ENCODE measurements at places on chromosomes 6 and 20. TPM values are rescaled to one million over a fixed set of nuclear protein-coding genes. Genes with fewer than 3 reads are reported as not detected.

The SCUBE3 gene
- 11.6 TPM for total RNA-seq

The CD109 gene
- total RNA-seq: 9.1 TPM

The EDN3 gene
- 34.3 TPM for total RNA-seq

The TREM1 gene
- 2.0 TPM for total RNA-seq

The POLR1C gene
- 29.8 TPM for total RNA-seq

The TGM2 gene
- total RNA-seq: 33.3 TPM

The BCAS1 gene
- 39.4 TPM for total RNA-seq

The TCF21 gene
- 14.3 TPM for total RNA-seq

The PRSS35 gene
- total RNA-seq: not detected

The ME1 gene
- 2.6 TPM for total RNA-seq

The THBD gene
- total RNA-seq: 1.8 TPM

The HLA-DQB1 gene
- total RNA-seq: 14.9 TPM

The POU5F1 gene
- total RNA-seq: 3.4 TPM

The SYNDIG1 gene
- total RNA-seq: 0.46 TPM

The SUMO4 gene
- 3.6 TPM for total RNA-seq

The DIDO1 gene
- total RNA-seq: 67.4 TPM

The PDYN gene
- not detected for total RNA-seq

The NELFE gene
- 51.8 TPM for total RNA-seq

The SLC22A1 gene
- total RNA-seq: 1.9 TPM

The DCDC2 gene
- 0.44 TPM for total RNA-seq

The MOCS1 gene
- 22.3 TPM for total RNA-seq

The LY6G5C gene
- 1.7 TPM for total RNA-seq

The CST2 gene
- total RNA-seq: not detected

The GMPR gene
- 3.9 TPM for total RNA-seq

The SIRPB1 gene
- 6.0 TPM for total RNA-seq

The SLC29A1 gene
- total RNA-seq: 14.8 TPM
